T follicular helper cell (primary cell): ENCODE measurements at places on chromosomes 5 and 9.

GRCh38 chr9:104232781-104233341 is 138.8 kb downstream of the SMC2 start:
- no peak for DNase-seq

DNA sequence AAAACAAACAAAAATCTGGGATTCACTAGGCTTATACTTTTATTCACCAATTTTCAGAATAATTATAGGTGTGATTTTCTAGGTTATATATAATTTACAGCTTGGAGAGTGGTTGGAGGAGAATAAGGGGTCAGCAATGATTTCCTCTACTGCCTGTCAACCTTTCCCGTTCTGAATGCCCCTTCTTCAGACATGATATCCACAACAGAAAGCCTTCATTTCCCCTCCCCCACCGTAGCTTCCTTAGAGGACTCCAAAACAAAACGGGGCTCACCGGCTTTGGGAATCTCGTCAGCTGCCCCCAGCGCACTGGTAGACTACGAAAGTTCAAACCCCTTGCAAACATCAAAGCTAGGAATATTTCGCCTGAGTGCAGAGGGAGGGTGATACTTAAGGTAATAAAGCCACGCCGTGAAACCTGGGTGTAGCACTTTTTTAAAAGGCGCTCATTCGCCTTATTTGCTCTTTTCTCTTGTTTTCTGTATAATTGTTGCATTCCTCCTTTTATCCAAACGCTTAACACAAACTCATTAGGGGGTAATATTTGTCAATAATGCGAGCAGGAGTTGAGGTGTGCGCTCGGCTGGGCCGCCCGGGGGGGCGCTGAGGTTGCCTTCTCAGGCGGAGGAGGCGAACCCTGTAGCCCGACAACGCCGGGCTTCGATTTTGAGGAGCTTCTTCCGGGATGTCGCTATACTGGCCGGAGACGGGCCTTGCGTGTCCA is 2.4 kb downstream of the OTP start:
- DNase-seq, result no peak

DNA sequence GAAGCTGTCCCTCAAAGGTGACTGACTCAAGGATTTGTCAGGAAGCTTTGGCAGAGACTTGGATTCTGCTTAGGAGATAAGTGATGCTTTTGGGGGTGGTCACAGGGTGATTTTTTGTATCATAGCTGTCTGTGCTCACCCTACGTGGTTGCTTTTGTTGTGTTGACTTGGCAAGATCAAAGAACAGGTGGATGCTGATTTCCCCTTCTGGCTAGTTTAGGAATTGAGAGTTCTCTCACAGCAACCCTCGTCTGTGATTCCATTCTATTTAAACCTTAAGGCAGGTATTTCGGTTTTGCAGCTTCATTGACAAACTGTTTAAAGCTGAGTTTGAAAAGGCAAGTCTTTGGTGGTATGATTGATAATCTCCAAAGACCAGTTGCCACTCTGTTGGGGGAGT is 27.2 kb downstream of the ARHGAP26 start:
- no peak for DNase-seq

GRCh38 chr5:2251298-2251697 is 368.6 kb upstream of the IRX4 start:
- DNase-seq, result no peak

GRCh38 chr9:118618849-118619248 is 750.4 kb downstream of the BRINP1 start:
- DNase-seq, result no peak

DNA sequence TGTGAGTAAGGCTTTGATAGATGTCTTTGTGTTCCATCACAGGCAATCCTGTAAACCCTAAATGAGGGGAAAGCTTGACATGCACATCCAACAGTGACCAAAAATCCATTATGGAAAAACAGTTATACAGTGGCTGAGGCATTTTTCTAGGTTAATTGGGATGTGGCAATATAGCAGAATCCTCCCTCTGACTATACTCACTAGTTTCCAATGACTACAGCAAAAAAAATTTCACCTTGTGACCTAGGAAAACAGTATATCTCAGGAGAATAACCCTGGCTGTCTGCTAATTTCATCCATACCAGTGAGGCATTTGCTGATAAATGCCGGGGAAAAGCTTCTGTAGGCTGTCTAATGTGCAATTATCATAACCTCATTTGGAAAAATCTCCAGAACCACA is 49.9 kb upstream of the SNCAIP start:
- no peak for DNase-seq

- DNase-seq, result no peak
These were observed 2.1 kb downstream of the POLK start for GRCh38 chr5:75513841-75514240.

- no peak for DNase-seq
These were observed 101.0 kb downstream of the TMEM232 start for GRCh38 chr5:110625376-110625999.

- DNase-seq, result no peak
These were observed 1.3 kb downstream of the TCF7 start for GRCh38 chr5:134115806-134116175.

DNA sequence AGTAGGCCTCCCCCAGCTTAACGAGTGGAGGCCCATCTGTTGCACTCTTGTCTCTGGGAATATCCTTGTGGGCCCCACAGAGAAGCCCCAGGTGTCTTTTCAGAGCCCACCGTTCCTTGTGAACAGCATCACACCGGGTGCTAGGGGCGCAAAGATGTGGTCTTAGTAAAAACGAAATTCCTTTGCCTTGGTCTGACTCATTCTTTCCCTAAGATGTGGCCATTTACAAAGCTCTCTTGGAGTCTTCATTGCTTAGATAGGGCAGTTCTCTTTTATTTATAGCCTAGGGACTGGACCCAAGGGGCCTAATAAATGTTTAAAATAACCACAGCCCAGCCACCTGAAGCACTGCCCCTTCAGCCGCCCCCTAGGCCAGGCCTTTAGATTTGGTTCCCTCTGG is 52.8 kb upstream of the RPL26L1 start:
- no peak for DNase-seq

DNA sequence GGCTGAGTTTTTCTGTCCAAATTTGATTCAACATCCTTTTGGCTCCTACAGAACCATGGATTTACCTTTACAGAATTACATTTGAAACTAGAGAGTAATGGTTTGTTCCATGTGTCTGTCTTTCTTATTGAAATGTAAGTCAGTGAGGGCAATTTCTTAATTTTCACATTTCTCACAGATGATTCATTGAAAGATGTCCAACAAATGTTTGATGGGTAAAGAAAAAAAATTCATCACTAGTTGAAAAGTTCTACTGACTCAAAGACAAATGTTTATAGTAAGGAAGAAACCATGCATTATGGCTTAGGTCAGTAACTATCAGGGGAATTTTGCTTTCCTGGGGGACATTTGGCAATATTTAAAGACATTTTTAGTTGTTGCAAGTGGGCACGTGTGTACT is 131.6 kb upstream of the TRPM3 start:
- DNase-seq, result no peak

- no peak for DNase-seq
These were observed 218.7 kb downstream of the GLIS3 start for GRCh38 chr9:4080921-4081895.

DNA sequence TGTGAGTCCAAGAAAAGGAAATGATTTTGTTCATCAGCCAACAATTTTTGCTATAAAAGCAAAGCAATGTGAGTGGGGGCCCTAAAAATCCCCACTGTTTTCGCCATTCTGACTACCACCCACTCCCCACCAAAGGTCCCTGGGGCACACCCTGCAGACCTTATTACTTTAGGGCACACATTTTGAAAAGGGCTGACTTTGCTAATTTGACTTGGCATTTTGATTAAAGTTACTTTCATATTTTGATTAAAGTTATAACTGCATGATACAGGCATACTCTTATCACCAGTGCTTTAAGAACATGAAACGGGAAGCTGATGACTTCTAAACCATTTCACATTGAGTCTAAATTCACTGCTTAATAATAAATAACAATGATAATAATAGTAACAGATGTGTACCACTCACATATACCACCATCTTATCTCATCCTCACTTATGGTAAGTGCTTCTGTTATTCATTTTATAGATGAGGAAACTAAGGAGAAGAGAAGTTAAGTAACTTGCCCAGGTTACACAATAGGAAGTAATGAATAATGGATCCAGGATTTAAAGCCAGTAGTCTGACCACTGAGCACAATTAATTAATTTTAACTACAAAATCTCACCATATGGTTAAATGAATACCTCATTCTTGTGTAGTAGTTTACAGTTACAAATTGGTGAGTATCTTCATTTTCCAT is 25.4 kb upstream of the NR3C1 start:
- no peak for DNase-seq

- DNase-seq, result no peak
These were observed 39.2 kb upstream of the NEK6 start for GRCh38 chr9:124218438-124218982.

GRCh38 chr9:93531374-93531773 is 45.0 kb upstream of the PHF2 start:
- no peak for DNase-seq

DNA sequence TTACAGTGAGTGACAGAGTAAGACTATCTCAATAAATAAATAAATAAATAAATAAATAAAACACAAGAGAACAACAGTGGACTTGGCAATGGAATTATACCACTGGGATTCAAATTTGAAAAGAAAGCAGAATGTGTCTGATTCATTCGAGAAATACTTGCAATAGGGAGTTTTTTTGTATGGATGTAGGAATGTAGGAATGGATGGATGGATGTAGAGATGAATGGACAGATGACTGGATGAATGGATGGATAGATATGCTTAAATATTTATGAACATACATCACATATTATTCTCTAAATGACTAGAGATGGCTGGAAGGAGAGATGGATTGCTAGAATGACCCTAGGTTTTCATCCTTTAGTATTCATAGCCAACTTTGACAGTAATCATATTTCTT is 22.0 kb upstream of the CEMIP2 start:
- DNase-seq, result no peak

DNA sequence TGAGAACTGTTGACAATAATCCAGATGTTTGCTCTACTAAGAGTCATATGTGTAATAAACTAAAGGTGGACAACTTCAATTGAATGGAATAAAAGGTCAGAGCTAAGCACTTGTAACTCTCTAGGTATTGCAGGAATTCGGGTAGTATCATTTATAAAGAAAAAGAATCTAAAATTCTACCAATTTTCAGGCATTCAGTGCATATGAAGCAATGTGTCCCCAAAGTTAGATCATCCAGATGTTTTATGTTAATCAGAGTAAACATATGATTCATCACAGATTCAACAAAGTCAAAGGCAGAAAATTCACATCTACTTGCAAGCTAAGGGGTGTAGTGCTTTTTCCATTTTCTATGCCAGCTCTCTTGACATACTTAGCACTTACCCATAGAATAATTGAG is 477.1 kb downstream of the PDE4D start:
- DNase-seq, result no peak

GRCh38 chr5:130295235-130295634 is 391.0 kb downstream of the CHSY3 start:
- DNase-seq, result no peak

DNA sequence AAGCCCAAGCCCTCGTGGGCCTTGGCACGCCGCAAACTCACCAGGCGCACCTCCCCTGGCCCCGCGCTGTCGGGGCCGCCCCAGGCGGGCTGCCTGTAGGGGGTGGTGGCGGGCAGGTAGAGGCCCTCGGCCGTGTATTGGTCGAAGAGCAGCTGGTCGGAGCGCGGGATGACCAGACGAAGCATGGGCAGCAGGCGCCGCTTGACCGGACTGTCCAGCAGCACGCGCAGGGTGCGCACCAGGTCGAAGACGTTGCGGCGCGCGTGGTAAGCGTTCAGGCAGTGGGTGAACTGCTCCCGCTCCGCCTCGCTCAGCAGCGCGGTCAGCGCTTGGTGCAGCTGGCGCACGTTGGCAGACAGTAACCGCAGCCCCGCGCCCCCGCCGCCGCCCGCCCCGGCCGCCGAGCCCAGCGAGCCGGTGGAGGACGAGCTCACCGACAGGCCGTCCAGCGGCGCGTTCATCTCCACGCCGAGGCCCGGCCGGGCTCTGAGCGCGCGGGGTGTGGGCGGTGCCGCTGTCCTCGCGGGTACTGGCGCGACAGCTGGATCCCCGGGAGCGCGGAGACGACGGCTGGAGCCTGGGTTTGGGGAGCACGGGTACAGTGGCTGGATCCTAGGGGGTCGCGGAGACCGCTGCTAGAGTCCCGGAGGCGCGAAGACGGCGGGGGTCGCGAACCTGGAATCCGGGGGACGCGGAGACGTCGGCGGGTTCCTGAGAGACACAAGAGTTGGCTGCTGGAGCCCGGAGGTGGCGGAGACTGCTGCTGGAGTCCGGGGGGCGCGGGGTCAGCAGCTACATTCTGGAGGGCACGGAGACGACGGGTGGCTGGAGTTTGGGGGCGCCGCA is 709 bp downstream of the WHRN start:
- DNase-seq, result peak; percentile 20

DNA sequence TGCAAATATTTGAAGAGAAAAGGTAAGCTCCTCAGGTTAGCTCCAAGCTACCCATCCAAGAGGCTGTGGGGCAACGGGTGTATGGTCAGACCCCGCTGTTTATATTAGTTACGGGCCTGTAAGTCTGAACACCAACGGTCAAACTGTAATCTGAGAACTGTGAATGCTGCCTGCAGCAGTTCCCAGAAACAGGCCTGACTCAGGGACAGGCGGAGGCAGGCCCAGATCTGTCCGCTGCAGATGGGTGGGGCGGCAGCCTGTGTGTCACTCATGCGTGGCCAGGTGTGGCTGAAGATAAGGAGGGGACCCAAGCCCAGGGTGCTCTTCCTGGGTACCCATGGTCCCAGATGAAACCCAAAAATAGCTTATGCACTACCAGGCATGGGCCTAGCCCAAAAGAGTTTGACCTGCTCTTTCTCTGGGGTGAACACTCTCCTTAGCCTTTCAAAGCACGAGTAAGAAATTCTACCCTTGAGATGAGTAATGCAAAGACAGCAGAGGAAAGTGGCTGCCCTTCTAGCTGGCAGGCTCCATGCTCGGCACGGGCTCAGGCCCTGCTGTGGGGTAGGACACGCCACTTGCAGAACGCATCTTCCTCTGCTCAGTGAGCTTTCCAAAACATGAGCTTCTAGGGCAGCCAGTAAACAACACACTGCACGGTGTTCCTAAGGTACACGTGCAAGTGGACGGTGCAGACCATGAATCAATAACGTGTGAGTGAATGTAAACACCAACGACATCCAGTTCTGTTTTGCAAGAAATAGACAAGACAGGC is 9.1 kb downstream of the UBAC1 start:
- no peak for DNase-seq

GRCh38 chr5:565782-566440 is 41.7 kb upstream of the SLC9A3 start:
- DNase-seq, result no peak

GRCh38 chr5:19853616-19854240 is 134.3 kb downstream of the CDH18 start:
- no peak for DNase-seq
